ENCODE measurements at places on chromosomes 4 and X. TPM values are rescaled to one million over a fixed set of nuclear protein-coding genes. Genes with fewer than 3 reads are reported as not detected.

FGB gene
- polyA plus RNA-seq = not detected

BANK1 gene
- polyA plus RNA-seq = 0.25 TPM

GC gene
- not detected for polyA plus RNA-seq

GLRA2 gene
- polyA plus RNA-seq = not detected

ADRA2C gene
- polyA plus RNA-seq = not detected

HSFX3 gene
- not detected for polyA plus RNA-seq

AKAP14 gene
- not detected for polyA plus RNA-seq

CCDC149 gene
- 13.9 TPM for polyA plus RNA-seq

ZCCHC13 gene
- not detected for polyA plus RNA-seq

UGT2A1 gene
- polyA plus RNA-seq = not detected

F8A1 gene
- 1.5 TPM for polyA plus RNA-seq

CSAG3 gene
- polyA plus RNA-seq = not detected

RRH gene
- polyA plus RNA-seq = 0.07 TPM

FATE1 gene
- not detected for polyA plus RNA-seq

MAGEC1 gene
- polyA plus RNA-seq = not detected

TBC1D8B gene
- polyA plus RNA-seq = 10.4 TPM

VCX gene
- polyA plus RNA-seq = not detected

MAGEA8 gene
- polyA plus RNA-seq = not detected

SPACA5 gene
- not detected for polyA plus RNA-seq

GRCh38 chr4:167100120-167100519 lies 134.2 kb downstream of the SPOCK3 start:
- DNase-seq = no peak

GRCh38 chr4:15989424-15989823 lies 26.4 kb upstream of the FGFBP2 start:
- no peak for DNase-seq

DNA sequence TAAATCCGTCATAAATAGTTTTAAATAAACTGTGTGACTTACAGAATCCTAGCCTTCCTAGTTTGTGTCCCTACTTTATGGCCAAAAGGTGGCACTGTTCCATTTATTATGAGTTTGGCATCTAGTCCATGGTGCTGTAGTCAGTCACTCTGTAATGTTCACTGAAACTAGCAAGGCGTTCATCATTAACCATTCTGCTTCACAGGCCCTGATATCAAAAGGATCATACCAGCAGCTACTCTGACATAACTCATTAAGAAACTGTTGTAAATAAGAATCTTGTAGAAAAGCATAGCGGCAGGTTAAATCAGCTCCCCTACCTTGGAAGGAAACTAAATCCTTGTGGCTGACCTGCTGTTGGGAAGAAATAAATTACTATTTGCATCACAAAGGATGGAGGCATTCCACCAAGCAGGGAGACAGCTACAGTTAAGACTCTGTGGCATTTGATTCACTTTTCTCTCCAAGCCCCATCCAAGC lies 919.6 kb upstream of the DIAPH2 start:
- no peak for DNase-seq

GRCh38 chrX:105564501-105564900 lies 257.8 kb upstream of the NRK start:
- DNase-seq = peak; percentile 16

GRCh38 chr4:125760201-125760819 lies 445.6 kb downstream of the FAT4 start:
- DNase-seq = no peak

- DNase-seq = no peak
These were observed 39.8 kb upstream of the VCX3A start for GRCh38 chrX:6574762-6575161.

DNA sequence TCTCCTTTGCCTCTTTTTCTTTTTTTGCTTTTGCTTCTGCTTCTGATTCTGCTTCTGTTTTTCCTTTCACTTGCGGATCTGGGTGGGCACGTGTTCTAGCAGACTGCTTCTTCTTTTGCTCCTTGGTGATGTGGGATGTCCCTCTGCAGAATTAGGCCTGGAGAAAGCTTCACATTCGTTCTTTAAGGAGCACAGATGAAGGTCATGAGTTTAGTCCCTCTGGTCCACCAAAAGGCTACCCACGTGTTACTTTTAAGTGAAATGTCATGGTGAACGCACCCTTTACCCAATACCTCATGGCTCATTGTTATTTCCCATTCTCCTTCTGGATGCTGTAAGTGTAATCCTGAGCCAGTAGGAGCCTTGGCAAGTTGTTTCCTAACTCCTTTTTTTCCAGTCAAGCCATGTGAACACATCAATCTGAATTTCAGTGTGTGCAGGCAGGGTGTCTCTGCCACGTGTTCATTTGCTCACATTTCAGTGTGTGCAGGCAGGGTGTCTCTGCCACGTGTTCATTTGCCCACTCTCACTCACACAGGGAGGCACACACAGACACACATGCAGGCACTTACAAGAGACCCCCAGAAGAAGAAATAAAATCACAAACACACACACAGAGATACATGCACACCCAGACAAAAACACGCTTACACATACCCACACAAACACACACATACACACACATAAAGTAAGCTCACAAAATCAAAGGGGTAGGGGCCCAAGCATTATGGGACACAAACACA lies 36.9 kb downstream of the NBDY start:
- no peak for DNase-seq

DNA sequence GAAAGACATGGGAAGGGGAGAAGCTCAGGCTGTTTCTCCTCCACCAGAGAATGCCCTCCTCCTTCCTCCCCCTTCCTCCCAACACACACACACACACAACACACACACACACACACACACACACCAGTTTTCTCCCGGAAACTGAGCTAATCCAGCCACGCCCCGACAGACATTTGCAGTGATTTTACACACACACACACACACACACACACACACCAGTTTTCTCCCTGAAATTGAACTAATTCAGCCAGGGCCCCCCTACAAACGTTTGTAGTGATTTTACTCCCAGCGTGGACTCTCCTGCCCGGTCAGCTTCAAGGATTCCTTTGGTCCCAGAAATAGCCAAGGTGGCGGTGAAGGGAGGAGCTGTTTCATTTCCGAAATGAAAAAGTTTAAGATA lies 32.9 kb upstream of the STX18 start:
- no peak for DNase-seq

DNA sequence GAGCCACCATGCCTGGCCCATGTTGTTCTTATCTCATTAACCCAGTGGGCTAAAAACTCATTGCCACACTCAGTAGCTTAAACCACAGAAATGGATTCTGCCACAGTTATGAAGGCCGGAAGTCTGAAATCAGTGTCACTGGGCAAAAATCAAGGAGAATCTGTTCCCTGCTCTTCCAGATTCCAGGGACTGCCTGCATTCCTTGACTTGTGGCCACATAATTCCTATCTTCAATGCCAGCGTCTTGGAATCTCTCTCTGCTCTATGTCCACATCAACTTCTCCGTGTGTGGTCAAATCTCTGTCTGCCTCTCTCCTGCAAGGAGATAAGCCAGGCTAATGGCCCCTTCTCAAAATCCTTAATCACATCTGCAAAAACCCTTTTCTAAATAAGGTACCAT lies 4.1 kb upstream of the WFS1 start:
- no peak for DNase-seq

- DNase-seq = no peak
These were observed at the start of gene CXCL1 for GRCh38 chr4:73869130-73870055. TSS of gene CXCL1 (plus strand) at chr4:73869393. CDS start at chr4:73869471, 78 bp downstream.

- no peak for DNase-seq
These were observed 64.1 kb downstream of the TMA16 start for GRCh38 chr4:163558539-163559044.

- DNase-seq = no peak
These were observed 356 bp downstream of the FRG1 start for GRCh38 chr4:189941005-189941450.

- DNase-seq = no peak
These were observed 29.5 kb upstream of the MAP3K15 start for GRCh38 chrX:19544693-19545305.

DNA sequence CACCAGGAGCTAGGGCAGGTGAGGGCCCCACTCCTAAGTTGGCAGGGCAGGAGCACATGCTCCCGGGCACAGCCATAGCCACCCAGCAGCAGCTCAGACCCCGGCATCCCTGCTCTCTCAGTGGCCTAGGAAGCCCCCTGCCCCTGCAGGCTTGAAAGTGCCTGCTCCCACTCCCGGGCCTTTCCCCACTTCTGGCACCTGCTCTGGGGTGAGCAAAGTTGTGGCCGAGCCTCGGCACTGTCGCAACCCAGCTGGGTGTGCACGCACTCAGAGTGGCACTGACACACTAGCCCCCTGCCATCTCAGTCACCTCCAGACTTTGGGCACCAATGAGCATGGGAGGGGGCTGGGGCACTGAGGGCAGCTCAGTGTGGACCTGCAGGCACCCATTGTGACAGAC lies 60.8 kb upstream of the CDKN2AIP start:
- DNase-seq = no peak

GRCh38 chr4:52939325-52939724 lies 77.2 kb downstream of the RASL11B start:
- DNase-seq = no peak

DNA sequence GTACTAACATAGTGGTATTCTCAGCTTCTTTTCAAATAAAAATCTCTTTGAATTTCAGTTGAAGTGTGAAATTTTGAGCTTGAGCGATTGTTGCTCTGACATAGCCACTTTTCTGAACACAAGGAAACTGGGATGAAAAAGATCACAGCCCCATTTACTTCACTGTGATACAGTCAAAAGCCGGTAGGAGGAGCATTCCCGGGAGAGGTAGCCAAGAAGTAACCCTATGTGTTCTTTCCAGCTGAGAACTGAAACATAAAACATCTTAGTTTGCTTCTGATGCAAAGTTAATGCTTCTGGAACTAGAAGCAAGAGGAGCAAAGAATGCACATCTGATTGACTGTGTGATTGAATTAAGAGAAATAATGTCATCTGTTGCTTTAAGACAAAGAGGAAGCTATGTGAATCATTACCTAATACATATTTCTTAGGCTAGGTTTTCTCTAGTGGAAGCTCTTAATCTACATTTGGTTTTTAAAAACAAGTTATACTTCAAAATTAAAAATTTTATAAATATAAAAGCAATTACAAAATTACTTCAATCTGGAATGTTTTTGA lies 88.3 kb upstream of the UNC5C start:
- DNase-seq = no peak

DNA sequence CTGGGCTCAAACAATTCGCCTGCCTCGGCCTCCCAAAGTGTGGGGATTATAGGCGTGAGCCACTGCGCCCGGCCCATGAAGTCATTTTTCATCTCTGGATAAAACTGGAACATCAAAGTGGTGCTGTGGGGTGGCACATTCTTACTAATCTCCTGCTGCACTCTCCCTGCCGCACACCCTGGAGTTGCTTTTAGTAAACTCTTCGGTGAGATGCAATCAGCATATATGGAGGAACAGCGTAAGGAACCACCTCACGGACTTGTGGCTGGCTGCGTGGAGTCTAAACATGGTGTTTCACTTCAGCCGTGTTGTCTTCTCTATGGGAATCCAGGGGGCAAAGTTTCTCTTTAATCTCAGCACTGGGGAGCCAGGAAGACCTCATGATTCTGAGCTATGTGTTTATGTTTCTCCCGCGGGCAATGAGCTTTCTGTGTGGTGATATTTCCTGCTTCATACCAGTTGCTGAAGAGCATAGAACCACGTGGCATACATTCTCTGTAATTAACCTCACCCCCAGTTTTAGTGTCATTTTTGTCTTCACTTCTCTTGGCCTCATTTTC lies 2.1 kb upstream of the RHOH start:
- DNase-seq = peak; percentile 16

GRCh38 chr4:101806914-101807313 lies 16.4 kb downstream of the BANK1 start:
- DNase-seq = no peak

- no peak for DNase-seq
These were observed 27.6 kb upstream of the TMEM184C start for GRCh38 chr4:147589586-147589985.

DNA sequence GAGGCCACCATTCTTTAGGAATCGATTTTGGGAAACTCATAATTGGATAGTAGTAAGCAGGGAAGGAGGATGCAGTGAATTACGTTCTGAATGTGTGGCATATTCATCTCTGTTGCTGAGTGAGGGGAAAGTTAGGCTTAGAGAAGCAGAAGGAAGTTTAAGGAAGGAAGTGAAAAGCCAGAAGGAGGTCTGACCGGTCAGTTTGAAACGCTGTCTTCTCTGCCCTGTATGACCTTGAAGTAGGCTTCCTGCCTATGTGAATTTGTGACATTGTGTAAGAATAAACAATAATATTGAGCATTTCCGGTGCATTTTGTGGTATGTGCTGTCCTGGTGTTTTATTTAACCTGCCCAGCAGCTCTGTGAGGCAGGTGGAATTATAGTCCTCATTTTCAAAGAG lies 67.3 kb downstream of the PDLIM5 start:
- DNase-seq = no peak

DNA sequence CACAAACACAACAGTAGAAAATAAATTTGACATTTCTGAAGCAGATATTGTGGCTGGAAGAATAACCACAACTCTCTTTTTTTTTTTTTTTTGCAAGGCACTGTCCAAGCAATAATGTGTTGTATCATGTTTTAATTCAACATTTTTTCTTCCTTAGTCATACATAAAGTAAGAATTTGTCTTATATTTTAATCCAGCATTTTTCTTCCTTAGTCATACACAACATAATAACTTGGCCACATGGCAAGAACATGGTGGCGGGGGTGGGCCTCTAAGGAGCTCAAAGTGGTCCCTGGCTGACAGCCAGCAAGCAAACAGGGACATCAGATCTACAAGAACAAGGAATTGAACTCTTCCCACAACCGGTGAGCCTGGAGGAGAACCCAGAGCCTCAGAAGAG lies 20.2 kb downstream of the FBXW7 start:
- DNase-seq = peak; percentile 10

- no peak for DNase-seq
These were observed 42.2 kb downstream of the PPM1K start for GRCh38 chr4:88242144-88242543.

- DNase-seq = no peak
These were observed 66.0 kb upstream of the NKX1-1 start for GRCh38 chr4:1472148-1472797.

DNA sequence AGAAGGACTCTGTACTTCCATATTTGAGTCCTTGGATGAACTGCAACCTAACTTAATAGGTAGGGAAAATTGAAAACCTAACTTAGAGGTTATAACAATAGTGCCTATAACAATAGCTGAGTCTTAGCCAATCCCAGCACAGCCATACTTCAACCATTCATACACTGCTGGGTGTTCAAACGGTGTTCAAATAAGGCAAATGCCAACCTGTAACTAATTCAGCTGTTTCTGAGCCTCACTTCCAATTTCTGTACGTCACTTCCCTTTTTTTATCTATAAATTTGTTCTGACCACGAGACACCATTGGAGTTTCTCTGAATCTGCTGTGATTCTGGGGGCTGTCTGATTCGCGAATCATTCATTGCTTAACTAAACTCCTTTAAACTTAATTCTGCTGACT lies 9.6 kb upstream of the GRSF1 start:
- no peak for DNase-seq

Data from AG04450 (cell line).